CD8-positive, alpha-beta T cell (primary cell): ENCODE measurements at places on chromosomes 4 and X.

DNA sequence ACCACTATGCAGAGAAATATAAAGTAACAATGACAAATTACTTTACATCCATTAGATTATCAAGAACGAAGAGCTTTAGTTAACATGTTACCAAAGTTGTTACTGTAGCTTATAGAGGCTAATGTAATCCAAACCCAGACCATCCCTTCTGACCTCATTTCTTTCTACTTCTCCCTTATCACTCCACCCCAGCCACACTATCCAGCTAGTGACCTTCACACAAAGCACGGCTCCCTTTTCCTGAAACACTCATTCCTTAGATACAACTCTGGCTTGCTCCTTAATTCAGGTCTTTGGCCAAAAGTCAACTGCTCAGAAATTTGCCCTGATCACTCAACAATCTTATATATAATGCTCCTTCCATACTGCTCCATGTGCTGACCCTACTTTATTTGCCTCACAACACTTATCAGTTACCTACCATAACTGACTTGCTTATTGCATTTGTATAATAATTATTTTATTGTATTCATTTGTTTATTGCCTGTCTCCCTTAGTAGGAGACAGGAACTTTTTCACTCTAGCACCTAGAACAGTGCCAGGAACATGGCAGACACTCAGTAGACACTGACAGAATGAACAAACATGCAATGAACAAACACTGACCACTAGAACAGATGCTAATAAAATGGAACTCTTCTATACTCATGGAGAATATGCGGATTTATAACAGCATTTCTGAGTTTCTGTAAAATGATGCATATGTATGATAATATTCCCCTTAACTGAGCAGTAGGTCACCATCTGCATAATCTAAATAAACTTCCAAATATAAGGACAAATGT is 67.6 kb downstream of the EIF4E start:
- no peak for DNase-seq

DNA sequence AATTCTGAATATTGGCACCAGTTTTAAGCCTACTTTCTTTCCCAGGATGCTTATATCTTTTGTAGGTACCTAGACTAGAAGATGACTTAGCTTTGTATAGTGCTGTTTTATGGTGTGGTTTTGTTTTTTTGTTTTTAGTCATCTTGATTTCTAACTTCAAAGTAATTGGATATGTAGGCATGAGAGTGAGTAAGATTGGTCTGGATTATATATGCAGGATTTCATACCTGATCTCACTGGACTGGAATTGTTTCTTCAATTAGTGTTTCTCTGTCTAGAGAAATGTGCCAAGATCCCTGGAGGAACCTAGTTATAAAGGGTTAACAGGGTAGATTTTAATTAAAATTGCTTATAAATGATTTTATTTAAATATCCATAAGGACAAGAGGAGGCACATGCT is 23.1 kb downstream of the NAP1L5 start:
- no peak for DNase-seq

GRCh38 chr4:111689731-111690130 is 455.5 kb upstream of the FAM241A start:
- no peak for DNase-seq

- DNase-seq, result no peak
Measured at GRCh38 chr4:78625073-78625472, 73.5 kb downstream of the ANXA3 start.

- no peak for DNase-seq
Measured at GRCh38 chrX:25191403-25191802, 175.6 kb upstream of the ARX start.

DNA sequence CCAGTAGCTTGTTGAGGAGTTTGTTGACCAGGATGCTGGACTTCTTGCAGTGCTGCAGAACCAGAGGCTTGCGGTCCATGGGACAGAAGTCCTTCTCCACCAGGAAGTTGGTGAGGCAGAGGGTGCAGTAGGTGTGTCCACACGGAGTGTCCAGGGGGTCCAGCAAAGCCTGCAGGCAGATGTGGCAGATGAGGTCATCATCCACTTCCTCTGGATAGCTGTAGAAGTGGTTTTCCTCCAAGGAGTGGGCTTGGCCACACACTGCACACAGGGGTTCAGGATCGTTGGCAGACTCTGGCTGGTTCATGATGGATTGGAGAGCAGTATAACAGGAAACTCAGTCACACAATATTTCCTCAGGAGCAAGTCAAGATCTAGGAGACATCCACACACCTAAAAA is 17.6 kb downstream of the LNX1 start:
- DNase-seq, result no peak

GRCh38 chr4:147633113-147633512 is 15.9 kb downstream of the TMEM184C start:
- no peak for DNase-seq

- no peak for DNase-seq
Measured at GRCh38 chr4:120971884-120972283, 49.4 kb upstream of the PRDM5 start.

DNA sequence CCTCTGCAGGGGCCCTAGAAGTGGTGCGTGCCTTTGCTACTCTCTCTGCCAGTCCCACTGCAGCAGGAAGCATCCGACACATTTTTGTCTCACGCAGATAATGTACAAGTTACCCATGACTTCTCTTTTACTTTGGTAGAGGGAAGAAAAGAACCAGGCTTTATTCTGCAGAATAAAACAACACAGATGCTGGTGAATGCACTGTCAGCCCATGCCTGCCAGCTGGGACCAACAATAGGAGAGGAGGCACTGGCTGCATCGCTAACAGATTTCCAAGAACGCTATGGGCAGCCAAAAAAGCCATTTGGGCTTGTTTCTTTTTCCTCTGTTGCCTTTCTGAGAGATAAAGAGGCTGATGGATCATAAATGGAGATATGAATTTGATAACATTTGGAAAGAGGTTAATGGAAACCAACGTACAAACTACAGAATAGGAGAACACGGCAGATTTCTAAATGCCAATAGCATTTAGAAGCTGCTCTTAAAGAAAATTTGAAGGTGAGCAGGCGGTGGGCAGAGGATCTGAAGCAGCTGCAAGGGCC is 47.5 kb upstream of the IGFBP7 start:
- DNase-seq, result no peak

- no peak for DNase-seq
Measured at GRCh38 chr4:2545321-2546013, 9.0 kb downstream of the FAM193A start.

GRCh38 chr4:123144616-123145015 is 222.2 kb upstream of the NUDT6 start:
- no peak for DNase-seq

GRCh38 chrX:136586386-136586785 is 54.4 kb downstream of the VGLL1 start:
- DNase-seq, result peak; percentile 51

- no peak for DNase-seq
Measured at GRCh38 chr4:93144644-93145043, 683.9 kb upstream of the ATOH1 start.

- no peak for DNase-seq
Measured at GRCh38 chr4:186132577-186133242, 28.2 kb downstream of the FAM149A start.

DNA sequence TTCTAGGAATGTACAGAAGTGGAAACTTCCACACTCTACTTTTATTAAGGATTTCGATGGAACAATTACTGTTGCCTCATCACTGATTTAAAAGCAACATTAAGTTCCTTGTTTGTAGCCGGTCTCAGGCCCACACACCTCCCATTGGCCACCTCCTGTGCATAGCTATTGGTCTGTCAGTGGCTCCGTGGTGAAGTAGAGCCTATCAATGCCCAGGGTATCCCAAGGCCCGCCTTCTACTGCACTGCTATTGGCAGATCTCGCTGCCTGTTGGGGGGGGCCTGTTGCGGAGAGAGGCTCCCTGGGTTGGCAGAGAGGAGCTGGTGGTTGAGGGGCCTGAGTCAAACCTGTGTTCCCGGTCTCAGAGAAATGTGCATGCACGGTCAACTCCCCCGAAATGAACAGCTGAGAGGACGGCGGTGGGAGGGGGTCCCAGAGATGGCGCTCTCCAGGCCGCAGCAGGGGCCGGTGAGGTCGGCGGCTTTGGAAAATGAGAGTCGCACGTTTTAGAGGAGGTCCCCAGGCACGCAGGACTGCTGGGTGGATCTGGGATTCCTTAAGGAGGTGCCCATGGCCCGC is 4.9 kb upstream of the ARAF start:
- peak; percentile 90 for DNase-seq

DNA sequence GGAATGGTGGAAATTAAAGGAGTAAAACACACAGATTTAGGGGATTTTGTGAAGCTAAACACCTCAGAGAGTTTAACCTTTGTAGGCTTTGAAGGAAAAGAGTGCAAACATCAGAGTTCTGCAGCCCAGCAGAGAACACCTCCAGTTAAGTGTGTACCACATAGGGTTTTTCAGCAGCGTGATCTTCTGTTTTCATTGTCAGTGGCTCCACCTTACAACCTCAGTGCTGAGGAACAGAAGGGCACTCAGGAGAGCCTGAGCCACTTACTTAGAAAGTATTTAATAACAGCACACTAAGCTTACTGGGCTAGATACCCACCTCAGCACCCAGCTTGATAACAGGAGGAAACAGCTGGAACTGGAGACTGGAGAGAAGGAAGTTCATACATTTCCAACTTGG is 2.0 kb upstream of the FBXW7 start:
- no peak for DNase-seq

GRCh38 chrX:153924149-153924861 is 1.8 kb downstream of the ARHGAP4 start:
- peak; percentile 48 for DNase-seq

DNA sequence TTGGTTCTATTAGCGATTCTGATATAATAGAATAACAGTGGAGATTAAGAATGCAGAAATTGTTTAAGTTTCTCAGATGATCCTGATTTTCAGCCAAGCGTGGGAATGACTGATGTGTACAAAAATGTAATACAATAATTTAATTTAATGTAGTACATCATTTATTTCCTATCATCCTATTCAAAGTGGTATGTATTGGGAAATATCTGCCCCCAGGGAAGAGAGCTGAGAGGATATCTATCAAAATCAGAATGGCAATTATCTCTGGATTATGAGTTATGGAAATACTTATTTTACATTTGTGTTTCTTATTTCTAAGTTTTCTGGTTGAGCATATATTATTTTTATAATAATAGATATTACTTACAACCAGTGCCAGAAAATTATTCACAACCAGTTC is 3.9 kb downstream of the FABP2 start:
- no peak for DNase-seq

DNA sequence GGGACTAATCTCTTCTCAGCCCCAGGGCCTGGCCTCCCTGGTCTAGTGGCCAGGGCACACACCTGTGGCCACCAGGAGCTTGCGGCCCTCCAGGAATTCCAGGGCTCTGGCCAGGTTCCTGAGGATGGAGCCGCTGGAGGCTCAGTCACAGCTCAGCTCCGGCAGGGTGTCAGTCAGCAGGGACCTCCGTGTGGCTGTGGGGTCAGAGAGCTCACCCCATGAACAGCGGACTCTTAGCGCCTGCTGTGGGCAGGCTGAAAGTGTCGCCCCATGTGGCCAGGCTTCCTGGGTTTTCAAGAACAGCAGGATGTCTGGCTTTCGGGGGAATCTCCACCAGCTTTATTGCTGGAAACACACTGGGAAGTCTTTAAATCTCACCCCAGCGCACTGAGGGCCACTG is 19.3 kb upstream of the SH3TC1 start:
- no peak for DNase-seq

DNA sequence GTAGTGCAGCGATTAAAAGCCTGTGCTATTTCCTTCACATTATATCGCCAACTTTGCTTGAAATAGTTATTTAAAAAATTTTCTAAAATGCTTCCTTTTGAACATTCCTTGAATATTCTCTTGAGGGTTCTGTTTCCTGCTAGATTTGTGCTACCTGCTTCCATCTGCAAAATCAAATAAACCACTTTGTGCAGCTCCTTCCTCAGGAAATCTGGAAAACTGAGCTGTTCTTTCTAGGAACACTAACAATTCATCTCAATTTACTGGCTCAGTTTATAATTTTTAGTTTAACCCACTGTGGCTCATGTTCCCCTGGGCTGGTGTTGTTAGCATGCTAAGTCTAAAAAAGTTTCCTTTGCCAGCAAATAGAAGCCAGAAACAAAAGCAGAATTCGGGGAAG is 88.1 kb upstream of the LCORL start:
- no peak for DNase-seq

- peak; percentile 41 for DNase-seq
Measured at GRCh38 chrX:70196961-70197720, 19.9 kb downstream of the DGAT2L6 start.

DNA sequence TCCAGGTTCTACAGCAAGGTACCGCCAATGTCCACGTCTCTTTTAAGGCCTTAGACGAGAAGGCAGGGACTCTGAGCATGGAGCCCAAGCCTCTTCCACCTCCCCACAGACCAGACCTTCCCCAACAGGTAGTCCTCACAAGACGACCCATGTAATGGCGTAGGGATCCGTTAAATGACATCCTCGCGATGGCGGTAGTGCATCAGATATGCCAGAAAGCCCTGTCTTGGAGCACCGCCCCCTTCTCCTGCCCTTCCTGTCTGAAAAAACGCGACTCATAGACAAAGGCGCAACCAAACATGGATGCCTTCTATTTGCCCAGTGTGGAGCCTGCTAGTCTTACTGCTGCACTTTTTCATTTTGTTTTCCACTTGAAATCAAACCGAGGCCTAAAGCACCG is 185.4 kb downstream of the OR13H1 start:
- no peak for DNase-seq

DNA sequence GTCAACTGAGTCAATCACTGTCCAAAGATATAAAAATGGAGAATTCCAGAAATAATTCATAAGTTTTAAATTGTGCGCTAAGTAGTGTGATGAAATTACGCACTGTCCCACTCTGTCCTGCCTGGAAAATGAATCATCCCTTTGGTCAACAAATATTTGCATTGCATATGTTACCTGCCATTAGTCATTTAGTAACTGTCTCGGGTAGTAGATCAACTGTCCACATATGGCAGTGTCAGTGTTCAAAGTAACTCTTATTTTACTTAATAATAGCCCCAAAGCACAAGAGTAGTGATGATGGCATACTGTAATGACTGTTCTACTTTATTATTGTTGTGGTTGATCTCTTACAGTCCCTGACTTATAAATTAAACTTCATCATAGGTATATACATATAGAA is 3.4 kb downstream of the YTHDC1 start:
- DNase-seq, result no peak

DNA sequence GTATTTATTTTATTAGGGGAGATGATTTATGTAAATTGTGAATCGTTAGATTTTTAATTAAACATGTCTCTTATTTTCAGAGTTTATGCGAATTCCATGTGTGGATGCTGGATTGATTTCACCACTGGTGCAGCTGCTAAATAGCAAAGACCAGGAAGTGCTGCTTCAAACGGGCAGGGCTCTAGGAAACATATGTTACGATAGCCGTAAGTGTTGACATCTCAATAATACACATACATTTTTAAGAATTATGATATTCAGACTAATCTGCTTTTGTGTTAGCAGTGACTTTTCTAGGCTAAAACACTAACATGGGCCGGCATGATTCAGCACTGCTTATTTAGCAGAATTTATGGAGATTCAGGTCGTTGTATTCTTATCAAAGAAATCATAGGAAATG is 91.2 kb downstream of the RAP1GDS1 start:
- no peak for DNase-seq

- no peak for DNase-seq
Measured at GRCh38 chr4:100828986-100829685, 311.3 kb upstream of the EMCN start.

GRCh38 chr4:114497116-114497515 is 101.5 kb upstream of the UGT8 start:
- no peak for DNase-seq
